ENCODE measurements at places on chromosomes 6 and 20.

- no peak for DNase-seq
Measured at GRCh38 chr6:22765015-22765414, 195.6 kb downstream of the HDGFL1 start.

GRCh38 chr20:50541606-50542041, 31.4 kb downstream of the PTPN1 start:
- no peak for DNase-seq

DNA sequence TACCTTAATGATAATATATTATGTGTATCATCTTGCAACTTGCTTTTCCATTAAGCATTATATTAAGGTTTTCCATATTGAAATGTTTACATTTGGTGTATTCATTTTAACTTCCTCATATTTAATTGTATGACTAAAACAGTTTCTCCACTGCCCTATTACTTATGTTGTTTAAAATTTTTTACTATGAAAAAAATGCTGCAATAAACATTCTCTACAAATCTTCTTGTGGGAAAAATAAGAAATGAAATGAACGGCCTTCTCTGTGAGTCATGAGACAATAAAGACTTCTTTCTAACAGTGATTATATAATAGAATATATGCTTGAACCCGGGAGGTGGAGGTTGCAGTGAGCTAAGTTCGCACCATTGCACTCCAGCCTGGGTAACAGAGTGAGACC, 25.5 kb downstream of the FASTKD5 start:
- no peak for DNase-seq

DNA sequence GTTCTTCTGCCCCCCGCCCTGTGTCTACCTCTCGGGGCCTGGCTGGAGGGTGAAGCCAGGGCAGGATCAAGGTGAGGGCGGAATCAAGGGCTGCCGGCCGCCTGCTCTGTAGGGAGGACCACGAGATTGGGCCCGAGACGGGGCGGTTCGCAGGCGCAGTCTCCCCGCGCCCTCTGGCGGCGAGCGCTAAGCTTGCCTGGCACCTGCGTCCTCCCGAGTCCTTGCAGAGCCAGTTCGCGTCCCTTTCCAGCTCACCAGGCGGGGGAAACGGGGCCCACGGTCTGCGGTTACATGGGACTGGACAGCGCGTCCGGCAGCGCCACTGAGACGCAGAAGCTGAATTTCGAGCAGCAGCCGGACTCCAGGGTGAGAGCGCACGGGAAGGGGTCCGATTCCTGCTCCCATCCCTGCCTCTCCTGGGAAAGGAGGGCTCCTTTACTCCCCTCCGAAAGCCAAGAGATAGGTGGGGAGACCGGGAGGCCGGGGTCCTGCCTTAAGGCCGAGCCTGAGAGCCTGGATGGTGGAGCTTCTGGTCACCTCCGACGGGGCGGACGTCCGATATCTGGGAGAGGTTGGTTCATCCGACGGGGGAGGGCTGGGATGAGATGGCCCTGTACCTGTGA, 3.6 kb upstream of the MATN4 start:
- no peak for DNase-seq

- no peak for DNase-seq
Measured at GRCh38 chr6:78713564-78713963, 153.8 kb upstream of the IRAK1BP1 start.

- DNase-seq: no peak
Measured at GRCh38 chr6:139474145-139475108, 100.0 kb upstream of the CITED2 start.

GRCh38 chr6:46011188-46012085, 4.2 kb downstream of the CLIC5 start:
- DNase-seq: no peak

DNA sequence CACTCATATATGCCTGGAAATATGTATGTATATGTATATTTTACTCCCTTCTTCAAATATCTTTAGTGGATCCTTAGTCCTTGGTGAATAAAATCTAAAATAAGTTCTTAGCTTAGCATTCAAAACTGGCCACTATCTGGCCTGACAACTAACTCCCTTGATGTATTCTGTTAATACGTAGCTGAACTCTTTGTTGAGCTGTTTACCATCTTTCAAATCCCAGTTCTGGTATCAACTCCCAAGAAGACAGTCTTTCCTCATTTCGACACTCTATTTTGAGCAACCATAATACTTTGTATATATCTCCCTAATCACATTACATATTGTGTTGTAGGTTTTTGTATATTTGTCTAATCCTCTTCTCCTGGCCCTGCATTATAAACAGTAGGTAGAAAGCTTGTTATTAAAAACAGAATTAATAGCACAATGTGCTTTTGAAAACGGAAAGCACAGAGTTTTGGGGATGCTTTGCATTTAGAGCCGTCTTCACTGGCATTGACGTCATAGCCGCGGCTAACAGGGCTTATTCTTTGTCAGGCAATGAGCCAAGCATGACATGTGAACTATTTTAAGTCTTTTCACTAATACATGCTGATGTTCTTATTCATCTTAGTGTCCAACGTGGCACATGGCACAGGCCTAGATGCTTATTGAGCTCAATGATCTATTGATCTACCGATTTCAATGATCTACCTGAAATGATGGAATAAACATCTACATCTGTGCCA, 47.2 kb upstream of the CCN2 start:
- DNase-seq: no peak

GRCh38 chr6:10954590-10955010, 67.7 kb downstream of the SYCP2L start:
- peak; percentile 18 for DNase-seq

DNA sequence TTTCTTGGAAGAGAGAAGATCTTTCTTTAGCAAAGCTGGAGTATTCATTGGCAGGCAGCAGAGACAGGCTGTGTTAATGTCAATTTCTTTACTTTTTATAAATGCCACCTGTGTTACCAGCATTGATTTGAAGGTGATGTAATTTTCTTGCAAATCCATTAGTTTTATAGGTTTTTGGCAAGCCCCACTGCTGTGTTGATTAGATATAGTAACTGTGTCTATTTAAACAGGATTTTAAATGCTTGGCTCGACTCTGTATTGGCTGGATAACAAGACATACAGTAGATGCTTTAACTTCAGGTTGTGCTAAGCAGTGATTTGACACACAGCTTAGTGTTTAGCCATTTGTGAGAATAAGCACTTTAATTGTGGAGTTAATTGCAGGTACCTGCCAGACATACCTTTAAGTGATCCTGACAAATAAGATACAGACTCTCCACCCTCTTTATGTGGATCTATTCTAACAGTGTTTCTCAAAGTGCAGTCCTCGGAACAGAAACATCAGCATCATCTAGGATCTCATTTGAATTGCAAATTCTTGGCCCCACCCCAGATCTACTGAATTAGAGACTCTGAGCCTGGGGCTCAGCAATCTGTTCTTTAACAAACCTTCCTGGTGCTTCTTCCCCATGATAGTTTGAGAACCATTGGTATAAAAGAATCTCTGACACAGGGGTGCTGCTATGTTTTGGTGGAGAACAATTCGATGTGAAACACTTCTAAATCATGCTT, 397.5 kb downstream of the HDGFL1 start:
- DNase-seq: no peak

GRCh38 chr6:21360336-21360735, 233.2 kb upstream of the SOX4 start:
- DNase-seq: no peak

DNA sequence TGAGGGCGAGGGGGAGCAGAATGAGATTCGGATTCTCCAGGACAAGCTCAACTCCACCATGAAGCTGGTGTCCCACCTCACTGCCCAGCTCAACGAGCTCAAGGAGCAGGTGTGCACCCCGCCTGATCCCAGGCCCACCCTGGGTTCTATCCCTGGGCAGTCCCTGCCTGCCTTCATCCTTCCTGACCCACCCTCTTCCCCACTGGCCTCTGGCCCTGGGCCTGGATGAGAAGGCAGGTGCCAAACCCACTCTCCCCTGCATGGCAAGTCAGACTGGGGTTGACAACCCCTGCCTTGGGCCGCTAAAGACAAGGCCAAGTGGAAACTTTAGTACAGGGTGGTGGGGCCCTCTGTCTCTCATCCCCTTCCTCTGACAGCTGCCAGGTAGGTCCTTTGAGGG, 16.5 kb downstream of the UQCC2 start:
- no peak for DNase-seq

- DNase-seq: no peak
Measured at GRCh38 chr6:36269834-36270705, at the start of gene PNPLA1. TSS of gene PNPLA1 (plus strand) at chr6:36270060. CDS start at chr6:36270460, 400 bp downstream.

DNA sequence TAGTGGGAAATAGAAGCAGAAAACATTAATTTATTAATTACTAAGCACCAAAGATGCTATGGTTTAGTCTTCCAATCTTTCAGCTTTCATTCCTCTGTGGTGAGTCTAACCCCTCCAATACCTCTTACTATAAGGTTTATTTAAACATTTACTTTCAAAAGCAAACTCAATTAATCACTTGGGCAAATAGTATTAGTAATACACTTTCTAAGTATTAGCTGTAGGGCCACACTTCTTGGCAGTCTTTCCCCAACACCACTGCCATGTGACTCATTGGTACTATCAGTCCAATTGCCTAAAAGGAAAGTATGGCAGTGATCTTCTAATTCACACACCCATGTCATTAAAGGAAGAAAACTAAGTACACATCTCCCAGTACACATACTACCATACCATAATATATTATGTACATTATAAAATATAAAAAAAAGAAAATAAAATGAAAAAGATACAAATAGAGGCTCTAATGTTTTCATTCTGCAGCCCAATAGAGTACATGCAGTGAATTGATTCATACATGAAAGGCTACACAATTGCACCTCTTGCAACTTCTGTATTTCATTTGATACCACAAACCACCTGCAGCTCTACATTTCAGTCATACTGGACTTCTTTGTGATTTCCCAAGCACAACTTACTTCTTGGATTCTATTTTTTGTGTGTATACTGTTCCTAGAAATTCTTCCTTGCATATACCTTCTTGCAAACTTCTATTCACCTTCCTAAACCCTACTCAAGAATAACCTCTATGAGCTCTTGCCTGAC, 218.6 kb downstream of the PKHD1 start:
- DNase-seq: no peak

DNA sequence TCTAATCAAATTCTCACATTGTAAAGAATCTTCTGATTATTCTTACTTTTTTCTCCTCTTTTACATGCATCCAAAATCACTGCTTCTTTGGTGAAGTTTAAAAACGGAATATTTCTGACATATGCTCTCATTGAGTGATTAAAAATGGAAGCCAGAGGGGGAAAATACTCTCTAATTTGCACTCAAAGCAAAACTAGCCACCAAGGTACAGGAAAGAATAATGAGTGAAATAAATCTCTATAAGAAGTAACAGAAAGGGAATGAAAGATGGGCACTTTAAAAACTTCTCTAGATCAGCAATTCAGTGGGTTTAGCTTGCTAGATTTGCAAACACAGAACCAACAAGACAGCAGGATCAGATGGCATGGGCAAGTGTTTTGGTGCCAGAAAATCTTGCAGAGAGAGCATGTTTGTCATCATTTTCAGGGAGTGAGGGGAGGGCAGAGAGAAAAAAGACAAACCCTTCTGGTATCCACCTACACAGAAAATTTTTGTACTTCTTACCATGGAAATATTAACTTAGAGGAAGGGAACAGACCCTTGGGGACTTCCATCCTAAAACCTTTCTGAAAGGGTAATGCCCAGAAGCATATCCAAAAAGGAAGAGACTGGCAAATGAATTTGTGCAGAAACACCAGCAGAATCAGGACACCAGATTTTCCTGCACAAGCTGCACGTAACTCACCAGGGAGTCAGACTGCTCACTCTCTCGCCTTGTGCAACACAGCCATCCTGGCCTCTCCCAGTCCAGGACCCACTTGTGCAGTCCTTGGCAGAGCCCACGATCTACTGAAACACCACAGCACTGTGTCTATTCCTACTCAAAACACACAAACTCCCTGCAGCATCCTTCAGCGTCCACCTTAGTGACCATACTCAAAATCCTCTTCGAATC, 270.2 kb upstream of the PRDM1 start:
- no peak for DNase-seq

DNA sequence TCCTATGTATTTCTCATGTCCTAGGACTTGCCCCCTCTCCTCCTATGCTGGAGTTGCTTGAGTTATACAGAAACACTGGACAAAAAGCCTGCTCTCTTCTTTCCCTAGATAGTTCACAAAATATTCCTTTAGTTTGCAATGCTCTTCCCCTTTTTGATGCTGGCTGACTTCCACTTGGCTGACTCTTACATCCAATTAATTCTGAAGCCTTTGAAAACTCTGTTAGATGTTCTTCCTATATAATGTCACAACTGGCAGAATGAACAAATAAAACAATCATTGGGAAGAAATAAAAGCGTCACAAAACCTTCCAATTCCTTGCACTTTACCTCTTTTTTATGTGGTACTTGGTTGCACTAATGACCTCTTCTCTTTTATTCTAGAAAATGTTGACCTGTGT, 253.8 kb upstream of the CITED2 start:
- DNase-seq: no peak

GRCh38 chr20:37543828-37544227, 16.2 kb upstream of the BLCAP start:
- DNase-seq: no peak

- DNase-seq: no peak
Measured at GRCh38 chr20:37926612-37927011, 23.7 kb downstream of the VSTM2L start.

GRCh38 chr6:140041571-140042332, 667.3 kb upstream of the CITED2 start:
- no peak for DNase-seq

DNA sequence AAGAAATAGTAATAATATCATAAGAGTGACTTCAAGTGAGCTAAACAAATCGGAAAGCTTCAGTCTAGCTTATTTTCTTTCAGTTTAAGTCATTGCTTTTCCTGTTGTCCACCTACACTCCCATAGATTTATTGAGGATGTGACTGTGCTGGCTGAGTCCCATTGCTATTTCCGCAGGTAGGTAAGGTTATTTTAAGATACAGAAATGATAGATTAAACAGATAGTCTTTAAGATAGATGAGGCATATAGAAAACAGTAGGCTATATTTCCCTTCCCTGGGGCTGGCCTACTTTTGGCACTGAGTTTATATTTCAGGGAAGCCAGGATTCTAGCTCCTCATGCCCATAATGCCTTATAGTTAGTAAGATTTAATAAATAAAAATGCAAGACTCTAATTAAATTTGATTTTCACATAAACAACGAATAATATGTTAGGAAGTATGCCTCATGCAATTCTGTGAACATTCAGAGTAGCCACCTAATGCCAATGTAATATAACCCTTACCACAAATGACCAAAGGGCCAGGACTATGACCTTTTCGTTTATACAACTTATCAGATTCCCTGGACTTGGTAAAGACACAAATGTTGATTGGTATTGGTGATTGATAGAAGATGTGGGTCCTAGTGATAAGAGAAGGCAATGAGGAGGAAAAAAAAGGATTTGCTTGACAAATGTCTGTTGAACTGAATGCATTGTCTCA, 1079.3 kb downstream of the EPHA7 start:
- DNase-seq: no peak

DNA sequence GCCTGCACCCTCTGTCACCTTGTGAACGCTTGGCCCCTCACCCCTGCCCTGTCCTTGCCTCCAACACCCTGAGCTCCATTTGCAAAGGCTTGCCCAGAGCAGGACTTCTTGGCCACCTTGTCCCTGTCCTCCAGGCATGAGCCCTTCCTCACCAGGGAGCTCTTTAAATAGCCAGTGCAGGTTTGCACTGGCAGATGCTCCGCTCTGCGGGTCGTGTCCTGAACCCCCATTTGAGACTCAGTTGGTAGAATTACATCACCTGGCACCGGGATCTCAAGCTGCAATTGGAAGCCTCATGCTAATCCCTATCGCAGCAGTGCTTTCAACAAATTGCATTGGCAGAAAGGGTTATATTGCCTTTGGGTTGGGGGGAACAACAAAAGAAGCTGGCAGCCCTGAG, 85.9 kb downstream of the TRMT6 start:
- no peak for DNase-seq
